ENCODE measurements at places on chromosomes 1 and 21. TPM values are rescaled to one million over a fixed set of nuclear protein-coding genes. Genes with fewer than 3 reads are reported as not detected.

ARMH1 gene
- total RNA-seq = not detected

STUM gene
- not detected for total RNA-seq

AIM2 gene
- not detected for total RNA-seq

RAD54L gene
- 9.7 TPM for total RNA-seq

AMY1A gene
- not detected for total RNA-seq

VAV3 gene
- total RNA-seq = 21.4 TPM

Measured in Caki2 (cell line).